ENCODE measurements at places on chromosomes 11 and 22. TPM values are rescaled to one million over a fixed set of nuclear protein-coding genes. Genes with fewer than 3 reads are reported as not detected.

DNA sequence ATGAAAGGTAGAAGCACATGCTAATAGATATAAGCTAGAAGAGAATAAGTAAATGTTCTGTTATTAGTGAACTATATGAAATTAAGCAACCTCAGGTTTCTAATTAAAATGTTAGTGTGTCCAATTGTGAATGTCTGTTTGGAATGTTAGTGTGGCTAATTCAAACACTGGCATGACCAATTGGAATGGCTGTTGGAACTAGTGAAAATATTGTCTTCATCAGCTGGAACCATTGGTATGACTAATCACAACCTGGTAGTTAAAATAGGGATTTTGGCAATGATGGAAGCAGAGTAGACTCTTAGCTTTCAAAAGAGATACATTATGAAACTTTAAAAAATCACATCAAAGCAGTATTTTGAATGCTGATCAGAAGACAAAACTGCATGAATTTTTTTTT, 66.8 kb downstream of the CYB5R2 start:
- H3K4me1 ChIP-seq = peaks cover 13% of the 10 kb centered on the region
- no peaks in the 10 kb centered on the region for H3K27me3 ChIP-seq
- H3K27ac ChIP-seq = no peak overlapping the region
- H3K36me3 ChIP-seq = peaks cover 12% of the 10 kb centered on the region
- H3K4me3 ChIP-seq = no peak overlapping the region

DNA sequence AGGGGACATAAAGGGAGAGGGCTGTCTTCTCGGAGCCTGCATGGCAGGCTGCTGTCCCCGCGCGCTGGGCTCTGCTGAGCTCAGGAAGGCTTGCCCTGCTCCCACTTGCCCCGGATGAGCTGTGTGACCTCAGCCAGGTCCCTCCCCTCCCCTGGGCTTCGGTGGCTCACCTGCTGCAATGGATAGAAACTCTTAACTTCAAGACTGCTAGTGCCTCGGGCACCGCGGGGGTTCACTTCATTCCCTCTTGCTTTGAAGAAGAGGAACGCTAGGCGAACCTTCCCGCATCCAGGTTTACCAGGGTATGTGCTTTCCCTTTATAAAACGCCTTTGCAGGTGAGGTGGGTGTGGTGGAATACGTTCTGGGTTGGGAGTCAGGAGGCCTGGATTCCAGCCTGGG, 115.0 kb downstream of the PHF21B start:
- no peaks in the 10 kb centered on the region for H3K4me1 ChIP-seq
- DNase-seq = no peak
- no peak overlapping the region for H3K4me3 ChIP-seq
- no peaks in the 10 kb centered on the region for H3K27me3 ChIP-seq
- no peaks in the 10 kb centered on the region for H3K36me3 ChIP-seq

DNA sequence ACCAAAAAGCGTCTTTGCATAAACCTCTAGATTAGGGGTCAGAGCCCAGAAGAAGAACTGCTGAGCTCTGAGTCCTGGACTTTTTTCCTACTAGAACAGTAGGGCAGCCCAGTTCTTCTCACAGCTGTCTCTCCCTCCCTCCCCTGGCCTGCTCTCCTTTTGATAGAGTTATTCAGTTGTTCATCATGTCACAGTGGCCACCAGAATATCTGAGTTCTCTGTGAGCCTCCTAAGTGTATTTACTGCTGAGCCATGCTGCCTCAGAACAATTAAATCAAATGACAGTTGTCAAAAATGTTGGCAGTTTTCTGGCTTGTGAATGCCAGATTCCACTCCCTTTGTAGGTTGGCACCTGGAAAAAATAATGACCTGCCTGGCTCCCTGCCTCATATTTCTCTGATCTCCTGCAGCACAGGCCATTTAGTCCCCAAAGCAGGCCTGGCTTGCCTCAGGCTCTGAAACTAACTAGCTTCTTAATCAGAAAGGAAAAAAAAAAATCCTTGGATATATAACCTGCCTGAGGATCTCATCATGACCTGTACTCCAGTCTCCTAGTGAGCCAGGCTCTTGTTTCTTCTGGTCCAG, 377.4 kb upstream of the LARGE1 start:
- no peaks in the 10 kb centered on the region for H3K4me1 ChIP-seq
- H3K27ac ChIP-seq = no peak overlapping the region
- no peak for DNase-seq

DNA sequence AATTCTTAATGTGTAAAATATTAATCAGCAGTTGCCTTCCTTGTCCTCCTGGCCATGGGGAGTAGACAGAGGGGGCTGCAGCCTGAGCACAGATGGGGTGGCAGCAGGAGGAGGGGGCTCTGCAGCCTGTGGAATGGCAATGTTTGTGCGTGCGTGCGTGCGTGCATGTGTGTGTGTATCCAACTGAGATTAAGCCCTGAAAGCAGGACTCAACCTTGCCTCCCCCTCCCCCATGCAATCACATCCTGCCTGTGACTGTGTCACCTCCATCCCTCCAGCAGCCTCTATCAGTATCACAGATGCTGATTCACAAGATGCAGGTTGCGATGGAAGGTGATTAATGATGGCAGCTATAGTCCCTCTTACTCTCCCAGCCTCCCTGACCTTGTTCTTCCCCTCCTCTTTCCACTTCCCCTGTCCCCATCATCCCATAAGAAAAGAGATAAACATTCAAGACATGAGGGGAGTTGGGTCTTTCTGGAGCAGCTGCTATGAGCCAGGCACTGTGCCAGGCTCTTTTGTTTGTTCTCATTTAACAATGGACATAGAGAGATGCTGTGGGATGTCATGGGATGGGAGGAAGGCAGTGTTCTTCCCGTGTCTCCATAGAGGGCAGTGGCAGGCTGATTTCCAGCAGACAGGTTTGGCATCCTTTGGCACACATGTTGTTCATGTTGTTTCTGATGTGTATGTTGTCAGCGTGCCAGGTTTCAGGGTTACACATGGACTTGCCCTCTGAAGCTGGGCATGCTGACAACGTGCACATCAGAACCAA, 43.8 kb upstream of the NECTIN1 start:
- no peak overlapping the region for H3K27ac ChIP-seq
- DNase-seq = peak; percentile 36
- peaks cover 48% of the 10 kb centered on the region for H3K27me3 ChIP-seq
- peaks cover 1% of the 10 kb centered on the region for H3K36me3 ChIP-seq
- H3K4me3 ChIP-seq = no peak overlapping the region

GRCh38 chr11:100174881-100175280, 512.2 kb upstream of the ARHGAP42 start:
- no peak for DNase-seq
- peaks cover 9% of the 10 kb centered on the region for H3K27me3 ChIP-seq
- H3K36me3 ChIP-seq = no peaks in the 10 kb centered on the region
- no peaks in the 10 kb centered on the region for H3K4me1 ChIP-seq
- no peak overlapping the region for H3K4me3 ChIP-seq

DNA sequence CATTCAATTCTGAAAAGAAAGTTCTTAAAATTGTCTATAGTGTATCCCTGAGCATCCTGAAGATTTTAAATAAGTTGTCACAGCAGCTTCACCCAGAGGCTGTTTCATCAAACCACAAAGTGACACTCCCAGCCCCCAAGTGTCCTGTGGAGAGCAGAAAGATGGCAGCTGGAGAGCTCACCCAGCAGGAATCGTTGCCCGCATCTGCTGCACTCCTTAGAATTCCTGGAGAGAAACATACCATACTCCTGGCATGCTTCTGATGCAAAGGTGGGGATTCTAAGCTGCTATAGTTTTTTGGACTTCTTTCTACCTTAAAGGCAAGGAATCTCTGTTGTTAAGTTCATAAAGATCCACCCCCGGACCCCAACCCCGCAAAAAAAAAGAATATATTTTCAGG, 13.5 kb upstream of the CYB5R2 start:
- no peak overlapping the region for H3K4me3 ChIP-seq
- no peaks in the 10 kb centered on the region for H3K36me3 ChIP-seq
- no peak for DNase-seq
- H3K27ac ChIP-seq = no peak overlapping the region
- peaks cover 7% of the 10 kb centered on the region for H3K4me1 ChIP-seq

DNA sequence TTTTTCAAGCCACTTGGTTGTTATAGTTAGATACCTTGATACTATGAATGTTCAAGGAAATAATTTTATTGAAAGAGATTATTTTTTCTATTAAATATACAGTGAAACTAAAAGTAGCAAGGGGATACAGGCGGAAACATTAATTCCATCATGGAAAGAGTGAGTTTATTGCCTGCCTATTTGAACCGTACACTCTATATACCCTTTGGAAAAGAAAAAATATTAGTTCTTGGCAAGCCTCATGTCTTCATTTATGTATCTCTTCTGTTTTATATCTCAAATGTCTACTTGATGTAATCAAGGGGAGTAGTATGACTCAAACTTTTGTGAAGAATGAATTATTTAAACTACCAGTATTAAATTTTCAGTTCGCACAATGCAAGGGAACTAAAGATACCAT, 54.0 kb downstream of the GAS2 start:
- no peak overlapping the region for H3K27ac ChIP-seq
- H3K4me3 ChIP-seq = no peak overlapping the region
- H3K27me3 ChIP-seq = no peaks in the 10 kb centered on the region
- H3K36me3 ChIP-seq = peaks cover 4% of the 10 kb centered on the region

DNA sequence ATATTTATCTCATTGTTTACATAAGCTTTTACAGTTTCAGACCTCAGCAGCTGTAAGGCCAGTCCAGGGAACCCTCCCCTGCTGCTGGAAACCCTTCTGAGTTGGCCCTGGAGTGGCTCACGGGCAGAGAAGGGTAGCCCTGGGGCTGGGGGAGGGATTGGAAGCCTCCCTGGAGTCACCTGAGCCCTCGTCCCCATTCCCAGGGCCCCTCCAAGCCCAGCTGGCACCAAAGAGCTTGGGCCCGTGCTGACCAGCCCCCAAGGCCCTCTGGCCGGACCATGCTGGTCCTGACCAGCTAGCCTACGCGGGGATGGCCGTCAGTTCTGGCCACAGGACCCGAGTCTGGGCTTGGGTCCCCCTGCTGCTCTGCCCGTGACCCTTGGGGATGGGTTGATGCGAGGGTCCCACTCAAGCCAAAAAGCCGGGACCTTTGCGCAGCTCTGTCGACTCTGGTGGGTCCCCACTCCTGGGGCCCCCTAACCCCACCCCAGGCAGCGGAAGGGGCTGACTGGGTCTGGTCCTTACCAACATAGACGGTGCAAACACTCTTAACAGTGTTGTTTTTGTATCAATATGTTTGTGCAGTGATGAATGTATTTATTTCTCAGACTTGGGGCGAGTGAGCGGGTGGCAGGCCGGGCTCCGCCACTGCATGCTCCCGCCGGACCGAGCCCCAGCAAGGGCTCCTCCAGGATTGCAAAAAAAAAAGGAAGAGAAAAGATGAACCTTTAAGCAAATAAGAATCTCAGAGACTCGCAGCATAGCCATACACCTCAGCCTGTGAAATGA, 17.5 kb upstream of the TMEM191C start:
- no peak overlapping the region for H3K4me3 ChIP-seq
- no peaks in the 10 kb centered on the region for H3K27me3 ChIP-seq
- DNase-seq = peak; percentile 76
- H3K4me1 ChIP-seq = no peaks in the 10 kb centered on the region

DNA sequence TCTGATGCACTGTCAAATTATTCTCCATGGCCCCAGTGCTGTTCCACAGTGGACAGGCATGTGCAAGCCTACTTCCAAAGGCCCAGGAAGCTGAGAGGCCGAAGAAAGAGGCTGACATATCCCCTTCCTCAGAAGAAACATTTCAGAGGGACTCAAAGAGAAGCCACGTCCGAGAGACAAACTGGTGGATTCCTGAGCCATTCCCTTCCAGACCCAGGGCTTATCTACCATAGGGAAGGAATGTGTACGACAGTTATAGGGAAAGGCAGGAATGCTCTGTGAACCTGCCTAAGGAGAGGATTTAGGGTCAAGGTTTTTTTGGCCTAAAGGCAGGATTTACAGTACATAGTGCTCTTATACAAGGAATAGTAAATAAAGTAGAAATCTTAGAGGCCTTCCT, 46.9 kb upstream of the TSKU start:
- H3K4me3 ChIP-seq = no peak overlapping the region
- peaks cover 8% of the 10 kb centered on the region for H3K4me1 ChIP-seq
- no peak for DNase-seq

- H3K27ac ChIP-seq = no peak overlapping the region
- DNase-seq = peak; percentile 81
- H3K27me3 ChIP-seq = no peaks in the 10 kb centered on the region
- H3K4me3 ChIP-seq = no peak overlapping the region
Observed at GRCh38 chr11:64331569-64332371, 8.2 kb upstream of the CCDC88B start.

- no peak for DNase-seq
- H3K4me3 ChIP-seq = no peak overlapping the region
- H3K4me1 ChIP-seq = no peaks in the 10 kb centered on the region
Observed at GRCh38 chr11:42524534-42525227, 787.1 kb upstream of the API5 start.

- H3K36me3 ChIP-seq = no peaks in the 10 kb centered on the region
- no peak for DNase-seq
- H3K4me1 ChIP-seq = peaks cover 26% of the 10 kb centered on the region
Observed at GRCh38 chr11:110374921-110375320, 54.8 kb upstream of the FDX1 start.

DNA sequence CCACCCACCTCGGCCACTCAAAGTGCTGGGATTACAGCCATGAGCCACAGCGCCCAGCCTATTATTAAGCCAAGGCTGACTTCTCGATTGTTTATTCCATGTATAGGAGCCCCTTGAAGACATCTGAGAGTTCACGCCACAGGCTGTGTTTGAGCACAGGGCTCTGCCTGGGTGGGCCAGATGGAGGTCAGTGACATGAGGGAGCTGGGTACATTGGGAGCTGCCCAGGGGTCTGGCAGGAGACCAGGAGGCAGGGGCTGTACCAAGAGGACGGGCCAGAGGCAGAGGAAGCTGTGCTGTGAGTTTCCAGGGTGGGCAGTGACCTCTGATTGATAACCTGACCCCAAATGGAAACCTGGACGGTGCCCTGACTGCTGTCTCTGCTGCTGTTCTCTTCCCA, 5.4 kb downstream of the LMF2 start:
- H3K4me1 ChIP-seq = peaks cover 2% of the 10 kb centered on the region
- H3K27me3 ChIP-seq = no peaks in the 10 kb centered on the region
- H3K4me3 ChIP-seq = no peak overlapping the region
- no peak overlapping the region for H3K27ac ChIP-seq

The TMEM258 gene
- 106 TPM for total RNA-seq

The ACCS gene
- total RNA-seq = 5.8 TPM

The CD44 gene
- 176 TPM for total RNA-seq

The FAM83F gene
- 0.22 TPM for total RNA-seq

The HSPB2 gene
- total RNA-seq = 2.4 TPM

The C11orf87 gene
- total RNA-seq = 0.05 TPM

The MS4A14 gene
- total RNA-seq = not detected

The NLRP14 gene
- not detected for total RNA-seq

The BATF2 gene
- not detected for total RNA-seq

Measured in chondrocyte (in vitro differentiated cells).